ENCODE measurements at places on chromosomes 4 and X.

DNA sequence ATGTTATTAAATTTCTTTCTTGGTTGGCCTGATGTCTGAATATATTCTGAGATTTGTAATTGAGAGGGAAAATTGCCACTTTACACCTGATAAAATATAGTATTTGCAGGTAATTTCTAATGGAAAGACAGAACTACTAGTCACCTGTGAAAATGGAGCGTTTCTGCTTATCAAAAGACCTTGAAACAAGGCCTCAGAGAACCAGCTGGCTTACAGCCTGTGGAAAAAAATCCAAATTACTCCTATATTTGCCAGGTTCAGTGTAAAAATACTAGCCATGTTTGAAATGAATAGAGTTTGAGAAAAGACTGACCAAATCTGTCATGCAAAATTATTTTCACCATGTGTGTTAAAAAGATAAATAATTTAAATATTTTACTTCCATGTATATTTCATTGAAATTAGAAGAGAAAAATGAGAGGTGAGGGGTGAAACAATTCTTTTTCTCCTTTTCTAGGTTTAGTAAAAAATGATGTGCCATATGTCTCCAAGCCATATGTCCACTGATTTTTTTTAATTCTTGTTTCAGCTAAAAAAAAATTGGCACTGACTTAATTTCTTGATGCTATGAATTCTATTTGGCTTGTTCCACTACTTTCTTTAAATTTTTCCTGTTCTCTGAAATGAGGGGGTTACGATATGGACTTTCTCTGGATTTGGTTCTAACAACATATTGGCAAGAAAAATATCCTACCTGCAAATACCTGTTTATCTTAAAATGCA, 464.9 kb downstream of the GRXCR1 start:
- no peak for DNase-seq

DNA sequence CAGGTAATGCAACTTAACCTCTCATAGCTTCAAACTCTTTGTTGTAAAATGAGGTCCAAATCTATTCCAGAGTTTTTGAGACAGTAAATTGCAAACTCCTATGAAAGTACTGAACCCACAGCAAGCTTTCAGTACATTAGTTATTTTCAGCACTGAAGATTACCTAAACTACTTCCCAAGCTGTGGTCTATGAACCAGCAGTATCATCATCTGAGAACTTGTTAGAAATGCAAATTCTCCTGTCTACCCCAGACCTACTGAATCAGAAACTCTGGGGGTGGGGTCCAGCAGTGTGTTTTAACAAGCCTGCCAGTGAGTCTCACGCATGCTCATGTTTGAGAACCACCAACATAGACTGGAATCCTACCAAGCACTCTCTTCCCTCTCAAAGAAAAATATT, 5.7 kb upstream of the CASP6 start:
- no peak for DNase-seq

DNA sequence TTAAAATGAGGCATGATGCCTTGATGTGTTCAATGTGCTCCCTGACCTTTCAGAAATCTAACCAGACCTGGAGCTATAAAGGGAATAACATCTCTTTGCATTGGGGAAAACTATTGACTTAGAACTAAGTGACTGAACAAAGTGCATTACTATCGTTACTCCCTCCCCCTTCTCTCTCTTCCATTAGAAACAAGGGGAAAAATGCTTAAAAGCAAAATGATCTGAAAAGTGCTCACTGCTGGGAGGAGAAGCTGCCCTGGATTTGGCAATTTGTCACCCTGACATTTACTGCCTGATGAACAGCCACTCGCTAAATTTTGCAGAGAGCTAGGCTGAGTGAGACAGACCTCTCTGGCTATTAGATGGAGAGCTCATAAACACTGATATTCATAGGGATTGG, 48.6 kb upstream of the PARM1 start:
- DNase-seq: peak; percentile 21

DNA sequence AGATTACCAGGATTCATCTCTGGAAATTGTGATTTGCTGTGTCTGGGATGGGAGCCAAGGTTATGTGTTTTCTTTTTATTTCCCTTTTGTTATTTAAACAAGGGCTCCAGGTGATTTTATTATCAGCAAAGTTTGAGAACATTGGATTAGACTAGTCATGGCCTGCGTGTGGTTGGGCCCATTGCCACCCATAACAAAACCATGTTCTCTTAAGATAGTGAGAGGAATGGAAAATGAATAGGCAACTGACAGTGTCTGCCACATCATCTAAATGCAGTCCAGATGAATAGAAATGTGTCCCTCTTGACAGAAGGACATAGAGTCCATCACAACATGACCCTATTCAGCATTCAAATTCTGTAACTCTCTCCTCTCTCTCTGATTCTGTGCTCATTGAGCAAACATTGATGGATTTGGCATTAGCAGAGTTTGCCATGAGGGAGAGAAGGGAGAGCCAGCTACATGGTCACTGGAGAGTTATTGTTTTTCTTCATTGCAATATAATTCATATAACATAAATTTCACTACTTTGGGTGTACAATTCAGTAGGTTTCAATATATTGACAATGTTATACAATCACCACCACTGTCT, 11.7 kb downstream of the XK start:
- DNase-seq: no peak

DNA sequence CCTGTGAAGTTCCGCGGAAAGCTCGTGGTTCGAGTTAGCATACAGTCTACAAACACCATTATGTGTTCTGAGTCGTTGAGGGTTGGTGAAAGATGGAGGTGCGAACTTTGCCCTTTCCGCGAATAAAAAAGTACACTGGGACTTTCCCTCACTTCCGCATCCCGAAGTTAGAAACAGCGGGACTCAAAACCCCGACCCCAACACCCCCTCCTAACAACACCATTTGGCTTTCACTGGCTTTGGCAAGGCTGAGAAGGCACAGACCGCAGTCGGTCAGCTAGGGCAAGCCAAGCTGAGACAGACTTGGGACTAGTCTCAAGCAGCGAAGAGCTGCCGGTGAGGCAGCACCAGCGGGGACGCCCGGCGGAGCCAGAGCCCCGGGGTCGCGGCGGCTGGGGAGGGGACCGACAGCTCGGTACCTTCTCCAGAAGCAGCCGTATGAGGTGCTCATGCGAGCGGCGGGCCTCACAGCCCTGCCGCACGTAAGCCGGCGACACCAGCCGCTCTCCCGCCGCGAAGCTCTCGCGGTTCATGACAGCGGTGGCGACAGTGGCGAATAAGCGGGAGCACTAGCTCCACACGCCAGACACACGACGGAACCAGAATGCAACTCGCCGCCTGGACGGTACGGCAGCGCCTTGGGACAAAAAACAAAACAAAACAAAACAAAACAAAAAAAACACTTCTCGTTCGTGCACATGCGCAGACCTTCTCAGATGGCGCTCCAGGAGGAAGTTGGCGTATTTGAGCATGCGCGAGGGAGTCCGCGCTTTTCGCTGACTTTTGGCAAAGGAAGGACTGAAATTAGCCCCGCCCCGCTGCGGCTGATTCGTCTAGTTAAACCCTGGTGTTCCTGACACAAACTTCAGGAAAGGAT, at the start of gene SEPSECS:
Gene SEPSECS (minus strand): TSS at position 613 of the 877 bp plus-strand sequence. CDS start 80 bp downstream, at position 533.
- peak; percentile 75 for DNase-seq

- DNase-seq: no peak
Measured at GRCh38 chr4:118883861-118884260, 4.8 kb upstream of the SYNPO2 start.

GRCh38 chr4:107379054-107379869, 340.8 kb downstream of the PAPSS1 start:
- no peak for DNase-seq

DNA sequence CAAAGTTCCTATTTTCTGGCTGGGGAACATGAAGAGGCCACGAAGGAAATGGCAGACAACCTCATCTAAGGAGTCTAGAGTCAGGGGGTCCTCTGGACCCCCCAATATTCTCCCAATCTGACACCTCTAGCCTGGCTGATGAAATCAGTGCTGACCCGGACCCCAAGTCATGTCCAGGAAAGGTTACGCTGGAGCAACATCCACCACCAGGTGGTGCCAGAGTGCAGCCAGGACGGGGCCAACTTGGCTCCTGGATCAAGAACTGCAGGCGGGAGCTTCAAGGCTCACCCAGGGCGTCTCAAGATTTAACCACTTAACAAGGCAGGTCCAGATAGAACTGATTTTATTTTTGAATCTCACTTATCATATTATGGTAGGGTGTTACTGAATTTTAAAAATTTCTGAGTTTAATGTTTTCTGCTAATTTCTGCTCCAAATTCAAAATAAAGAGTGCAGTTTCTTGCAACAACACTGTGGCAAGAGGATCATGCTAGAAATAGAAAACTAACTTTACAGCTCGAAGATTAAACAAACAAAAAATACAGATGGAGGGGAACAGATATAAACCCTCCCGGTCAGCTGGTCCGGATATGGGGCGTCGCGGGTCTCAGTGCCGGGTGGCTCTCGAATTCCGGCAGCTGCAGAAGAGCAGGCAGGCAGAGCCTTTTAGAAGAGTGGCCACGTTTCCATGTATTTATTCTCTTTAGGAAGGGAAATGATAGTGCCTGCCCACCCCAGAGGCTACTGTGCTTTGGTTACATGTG, 135.5 kb downstream of the AFAP1 start:
- no peak for DNase-seq

DNA sequence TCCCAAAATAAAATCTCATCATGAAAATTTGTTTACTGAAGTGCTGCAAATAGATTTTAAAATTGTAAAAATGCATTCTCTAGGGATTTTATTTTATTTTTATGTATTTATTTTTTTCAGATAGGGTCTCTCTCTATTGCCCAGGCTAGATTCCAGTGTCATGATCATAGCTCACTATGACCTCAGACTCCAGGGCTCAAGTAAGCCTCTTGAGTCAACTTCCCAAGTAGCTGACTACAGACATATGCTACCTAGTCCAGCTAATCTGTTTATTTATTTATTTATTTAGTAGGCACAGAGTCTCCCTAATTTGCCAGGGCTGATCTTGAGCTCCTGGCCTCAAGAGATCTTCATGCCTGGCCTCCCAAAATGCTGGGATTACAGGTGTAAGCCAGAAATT, 317.7 kb upstream of the ANXA10 start:
- DNase-seq: no peak

- no peak for DNase-seq
Measured at GRCh38 chr4:94428884-94429283, 22.9 kb upstream of the PDLIM5 start.

- no peak for DNase-seq
Measured at GRCh38 chr4:109472343-109472761, 38.7 kb downstream of the SEC24B start.

DNA sequence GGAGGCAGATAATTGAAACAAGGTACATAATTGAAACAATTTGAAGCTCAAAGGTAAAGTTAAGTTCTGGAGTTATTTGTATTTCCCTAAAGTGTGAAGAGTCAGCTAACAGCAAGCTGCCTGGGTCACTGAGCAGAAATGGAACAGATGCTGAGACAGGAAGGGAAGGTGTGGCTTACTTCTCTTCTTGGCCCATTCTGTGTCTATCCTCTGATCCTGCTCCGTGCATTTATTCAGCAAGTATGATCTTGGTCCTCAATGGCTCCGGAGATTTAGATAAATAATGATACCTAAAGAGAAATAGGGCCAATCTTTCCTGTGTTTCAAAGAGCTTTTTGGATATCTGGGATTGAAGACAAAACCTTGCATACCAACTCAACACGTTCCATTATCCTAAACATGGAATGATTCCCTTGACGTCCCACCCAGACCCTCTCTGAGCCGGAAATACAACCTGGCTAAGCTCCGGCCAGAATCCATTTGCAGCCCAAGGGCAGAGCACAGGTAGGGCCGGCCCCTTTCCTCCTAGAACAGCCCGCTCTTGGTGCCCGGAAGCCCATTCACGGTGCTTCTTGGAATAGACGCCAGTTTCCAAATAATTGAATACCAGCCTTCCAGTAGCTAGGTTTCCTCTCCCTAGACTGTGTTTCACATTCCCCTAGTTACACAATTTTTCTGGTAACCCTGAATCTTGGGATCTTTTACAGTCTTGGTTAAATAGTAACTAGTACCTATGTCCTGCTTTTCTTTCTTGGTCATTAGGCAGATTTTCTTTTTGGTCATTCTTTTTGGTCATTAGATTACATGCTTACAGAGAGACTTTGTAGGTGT, 211.0 kb downstream of the NWD2 start:
- DNase-seq: no peak

GRCh38 chrX:120690344-120690743, 60.5 kb upstream of the C1GALT1C1 start:
- DNase-seq: no peak

DNA sequence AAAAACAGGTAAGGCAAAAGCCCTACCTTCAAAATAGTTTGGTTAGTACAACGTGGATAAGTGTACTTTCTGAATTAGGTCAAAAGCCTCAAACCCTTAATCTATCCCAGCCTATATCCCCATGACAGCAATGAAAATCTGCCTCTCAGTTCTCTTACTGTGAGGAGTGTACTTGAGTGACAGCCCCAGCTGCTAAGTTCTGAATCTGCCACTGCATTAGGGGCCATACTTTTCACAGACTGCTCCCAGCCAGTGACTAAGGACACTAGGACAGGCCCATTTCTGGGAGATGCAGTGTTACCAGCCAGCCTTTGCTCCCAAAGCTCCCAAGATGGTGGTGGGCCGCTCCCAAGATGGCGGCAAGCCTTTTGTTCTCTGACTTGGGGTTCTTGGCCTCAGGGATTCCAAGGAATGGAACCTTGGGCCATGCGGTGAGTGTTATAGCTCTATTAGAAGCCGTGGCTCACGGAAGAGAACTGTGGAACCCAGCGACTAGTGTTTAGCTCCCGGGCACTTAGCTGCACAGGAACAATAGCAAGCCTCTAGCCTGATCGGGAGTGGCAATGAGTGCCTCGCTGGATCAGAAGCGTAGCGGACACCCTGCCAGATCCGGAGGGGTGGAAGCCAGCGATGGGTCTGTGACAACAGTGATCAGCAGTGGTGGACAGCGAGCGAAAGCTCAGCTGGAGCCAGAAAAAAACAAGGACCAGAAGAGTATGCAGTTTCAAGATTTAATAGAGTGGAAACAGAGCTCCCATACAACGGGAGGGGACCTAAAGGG, 175.6 kb upstream of the NRK start:
- no peak for DNase-seq
